Activated CD4-positive, alpha-beta T cell treated with anti-CD3 and anti-CD28 coated beads for 4 hours (primary cell): ENCODE measurements at places on chromosomes 7 and 10.

- DNase-seq = no peak
Measured at GRCh38 chr7:38034062-38034908, 113.8 kb downstream of the EPDR1 start.

GRCh38 chr10:60704471-60704870 lies 73.8 kb upstream of the CDK1 start:
- no peak for DNase-seq

DNA sequence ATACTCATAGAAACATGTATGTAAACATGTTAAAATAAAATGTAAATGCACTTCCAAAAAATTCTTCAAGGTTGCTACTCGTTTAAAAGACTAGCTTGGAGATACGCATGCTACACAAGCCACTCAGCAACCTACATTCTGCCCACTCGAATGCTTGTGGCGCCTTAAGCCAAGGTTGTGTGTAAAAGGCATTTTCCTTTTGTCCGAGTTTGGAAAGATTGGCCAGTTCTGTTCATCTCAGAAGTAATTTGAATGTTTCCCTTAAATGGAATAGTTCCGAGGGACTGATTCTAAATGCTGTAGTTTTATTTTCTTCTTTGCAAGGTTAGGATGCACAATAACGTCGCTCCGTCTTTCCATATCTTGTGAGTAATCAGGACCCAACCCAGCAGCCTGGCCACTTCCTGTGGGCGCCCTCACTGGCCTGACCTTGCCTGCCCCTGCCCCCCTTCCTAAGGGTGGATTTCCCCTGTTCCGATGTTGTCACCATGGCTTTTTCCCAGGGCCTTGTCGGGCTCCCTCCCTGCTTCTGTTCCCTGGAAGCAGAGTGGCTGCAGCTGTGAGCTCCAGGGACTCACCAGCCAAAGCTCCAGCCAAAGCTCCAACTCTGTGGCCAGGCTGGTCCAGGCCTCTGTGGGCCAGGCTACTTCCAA lies 70.6 kb downstream of the PTPRE start:
- DNase-seq = no peak

GRCh38 chr7:33739286-33739685 lies 166.1 kb upstream of the BMPER start:
- DNase-seq = no peak

DNA sequence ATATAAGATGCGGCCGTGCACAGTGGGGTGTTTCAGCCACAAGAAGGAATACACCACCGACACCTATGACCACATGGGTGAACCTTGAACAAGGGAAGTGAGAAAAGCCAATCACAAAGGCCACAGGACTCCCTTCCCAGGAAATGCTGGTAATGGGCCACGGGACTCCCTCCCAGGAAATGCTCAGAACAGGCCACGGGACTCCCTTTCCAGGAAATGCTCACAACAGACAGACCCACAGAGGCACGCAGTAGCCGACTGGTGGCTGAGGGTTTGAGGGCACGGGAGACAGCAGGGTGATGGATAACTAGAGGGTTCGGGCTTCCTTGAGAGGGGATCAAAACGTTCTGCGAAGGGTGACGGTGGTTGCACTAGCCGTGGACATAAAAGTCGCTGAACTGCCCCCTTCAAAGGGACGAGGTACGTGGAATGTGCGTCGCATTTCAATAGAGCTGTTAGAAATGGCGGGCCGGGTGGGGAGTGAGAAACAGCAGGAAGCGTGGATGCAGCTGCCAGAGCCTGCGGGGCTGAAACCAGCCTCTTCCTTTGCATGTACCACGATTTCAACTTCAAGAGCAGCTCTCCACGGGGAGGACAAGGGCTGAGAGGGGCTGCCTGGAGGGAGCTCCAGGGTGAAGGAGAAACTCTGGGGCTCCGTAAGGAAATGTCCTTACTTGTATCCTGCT lies 274.0 kb downstream of the ELFN1 start:
- DNase-seq = no peak
